ENCODE measurements at places on chromosomes 5 and 9.
A peak's percentile ranks its signal among the peaks of the same experiment; 100 is the strongest.

DNA sequence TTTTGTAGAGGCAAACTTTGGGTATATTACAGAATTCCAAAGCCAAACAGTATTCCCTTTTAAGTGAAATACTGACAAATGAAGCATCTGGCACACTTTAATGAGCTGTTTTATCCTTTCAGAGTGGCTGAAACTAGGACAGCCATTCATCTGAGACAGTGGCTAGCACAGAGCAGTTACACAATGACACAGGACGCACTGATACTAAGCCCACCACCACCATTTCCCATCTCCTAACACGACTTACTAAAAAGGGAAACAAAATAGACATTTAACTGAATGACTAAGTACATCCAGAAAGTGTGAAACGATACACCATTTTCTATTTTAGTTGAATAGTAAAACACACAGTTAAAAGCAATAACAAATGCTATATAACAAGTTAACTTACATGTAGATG lies 120.4 kb upstream of the RETREG1 start:
- DNase-seq: peak; percentile 84

GRCh38 chr5:1827025-1827885 lies 26.0 kb downstream of the NDUFS6 start:
- no peak for DNase-seq

- DNase-seq: no peak
These were observed 5.5 kb upstream of the ENTREP1 start for GRCh38 chr9:69319324-69320025.

DNA sequence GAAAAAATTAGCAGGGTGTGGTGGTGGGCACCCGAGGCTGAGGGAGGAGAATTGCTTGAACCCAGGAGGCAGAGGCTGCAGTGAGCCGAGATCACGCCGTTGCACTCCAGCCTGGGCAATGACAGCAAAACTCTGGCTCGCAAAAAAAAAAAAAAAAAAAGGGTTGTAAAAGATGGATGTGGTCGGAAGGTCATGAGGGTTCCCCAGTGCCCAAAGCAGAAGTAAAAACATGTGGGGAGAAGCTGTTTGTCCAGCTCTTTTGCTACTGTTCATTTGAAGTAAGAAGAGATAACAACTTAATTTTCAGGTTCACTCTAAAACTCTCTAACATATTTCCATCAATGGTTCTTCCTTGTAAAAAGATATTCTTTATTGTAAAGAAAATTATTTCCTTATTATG lies 57.1 kb upstream of the GOLPH3 start:
- DNase-seq: no peak

GRCh38 chr5:132222649-132223038 lies 5.0 kb downstream of the P4HA2 start:
- no peak for DNase-seq

DNA sequence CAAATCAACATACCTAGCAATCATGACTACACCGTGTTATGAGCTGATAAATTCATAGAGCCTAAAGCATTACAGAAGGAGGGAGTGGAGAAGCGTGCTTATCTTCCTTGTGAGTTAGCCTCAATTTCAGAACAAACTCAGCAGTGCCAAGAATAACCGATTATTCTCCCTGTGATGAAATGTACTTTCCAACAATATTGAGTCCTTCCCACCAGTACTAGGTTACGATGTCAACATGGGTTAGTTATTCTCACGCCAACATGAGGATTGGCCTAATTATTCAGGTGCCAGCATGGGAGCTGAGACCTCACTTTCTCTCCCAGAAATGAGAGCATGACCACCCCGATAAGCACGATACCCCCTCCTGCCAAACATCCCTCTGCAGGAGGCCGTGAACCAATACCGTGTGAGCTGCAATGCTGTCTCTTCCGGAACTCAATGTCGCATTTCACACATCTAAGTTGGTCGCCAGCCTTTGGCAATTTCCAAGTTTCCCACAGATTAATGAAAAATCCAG lies 193.7 kb downstream of the ENC1 start:
- DNase-seq: no peak

- no peak for DNase-seq
These were observed 175.0 kb upstream of the RFX3 start for GRCh38 chr9:3700772-3701171.

- DNase-seq: no peak
These were observed 130.8 kb upstream of the POC5 start for GRCh38 chr5:75848077-75848476.

DNA sequence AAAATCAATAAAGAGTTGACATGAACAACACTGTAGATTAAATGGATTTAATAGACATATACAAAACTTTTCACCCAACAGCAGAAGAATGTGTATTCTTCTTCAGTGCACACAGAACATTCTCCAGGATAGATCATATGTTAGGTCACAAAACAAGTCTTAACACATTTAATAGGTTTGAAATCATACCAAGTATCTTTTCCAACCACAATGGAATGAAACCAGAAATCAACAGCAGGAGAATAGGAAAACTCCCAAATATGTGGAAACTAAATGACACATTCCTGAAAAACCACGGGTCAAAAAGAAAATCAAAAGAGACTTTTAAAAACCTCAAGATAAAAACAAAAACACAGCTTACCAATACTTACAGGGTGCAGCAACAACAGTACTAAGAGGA lies 790.1 kb upstream of the ZNF608 start:
- no peak for DNase-seq

- peak; percentile 91 for DNase-seq
These were observed 220.4 kb upstream of the SMARCA2 start for GRCh38 chr9:1794547-1795270.

DNA sequence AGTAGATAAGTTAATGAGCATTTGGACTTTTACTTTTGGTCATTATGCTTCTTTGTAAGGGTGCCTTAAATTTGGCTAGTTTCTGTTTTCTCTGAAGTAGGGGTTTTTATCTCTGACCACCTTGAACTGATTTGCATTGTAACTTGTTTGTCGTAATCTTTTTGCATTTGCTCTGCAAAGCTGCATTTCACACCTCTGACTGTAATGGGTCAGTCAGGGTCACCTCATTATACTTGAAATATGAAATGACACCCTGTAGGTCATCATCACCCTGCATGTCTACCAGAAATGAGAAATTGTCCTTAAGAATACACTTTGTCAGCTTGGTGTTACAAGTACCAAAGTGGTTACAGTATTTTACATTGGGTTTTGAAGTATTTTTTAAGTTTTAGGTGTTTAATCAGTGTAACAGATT lies 74.0 kb downstream of the KCNN2 start:
- no peak for DNase-seq

DNA sequence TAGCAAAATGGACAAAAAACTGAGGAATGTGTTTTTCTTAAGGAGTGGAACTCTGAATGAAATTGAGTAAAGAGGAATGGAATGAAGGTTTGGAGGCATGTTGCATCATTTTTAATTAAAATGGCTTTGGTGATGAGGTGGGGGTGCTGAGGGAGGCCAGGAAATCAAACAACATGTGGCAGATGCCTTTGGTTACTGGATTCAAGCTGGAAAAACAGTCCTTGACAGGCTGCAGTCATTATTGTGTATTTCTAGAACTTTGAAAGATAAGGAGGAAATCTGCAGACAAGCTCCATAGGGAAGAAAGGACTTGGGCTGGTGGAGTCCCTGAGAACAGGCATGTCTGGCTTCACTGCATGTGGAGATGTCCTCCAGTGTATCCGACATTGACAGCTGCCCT lies 203.5 kb upstream of the HAPLN1 start:
- DNase-seq: no peak

DNA sequence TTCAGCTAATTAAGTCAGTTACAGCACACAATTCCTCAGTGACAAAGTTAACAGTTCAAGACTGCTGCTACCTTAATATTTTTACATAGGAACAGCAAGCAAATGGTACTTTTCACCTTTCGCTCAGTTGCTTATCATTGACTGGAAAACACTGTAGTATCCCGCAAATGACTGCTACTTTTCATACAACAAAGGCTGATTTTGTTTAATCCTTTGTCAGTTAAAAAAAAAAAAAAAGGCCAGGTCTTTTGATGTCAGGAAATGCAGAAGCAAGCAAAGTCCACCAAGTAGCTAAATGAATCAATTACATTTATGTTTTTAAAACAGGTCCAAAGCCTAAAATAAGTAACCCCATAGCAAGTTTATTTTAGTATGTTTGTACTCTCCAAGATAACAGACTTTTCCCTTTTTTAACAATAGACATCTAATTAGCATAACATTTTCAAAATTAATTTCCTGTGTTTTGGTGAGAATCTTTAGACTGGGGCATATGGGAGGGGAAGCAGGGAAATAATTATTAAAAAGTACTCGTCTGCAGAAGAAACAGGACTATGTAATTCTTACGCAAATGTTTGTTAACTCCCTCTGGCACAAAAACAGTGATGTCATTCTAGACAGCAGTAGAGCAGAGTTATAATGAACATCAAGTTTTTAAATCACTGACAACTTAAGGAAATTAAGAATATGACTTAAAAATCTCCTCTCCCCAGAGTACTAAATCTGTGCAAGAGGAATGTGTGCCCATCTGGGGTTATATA lies 9.6 kb downstream of the PFDN1 start:
- DNase-seq: no peak

DNA sequence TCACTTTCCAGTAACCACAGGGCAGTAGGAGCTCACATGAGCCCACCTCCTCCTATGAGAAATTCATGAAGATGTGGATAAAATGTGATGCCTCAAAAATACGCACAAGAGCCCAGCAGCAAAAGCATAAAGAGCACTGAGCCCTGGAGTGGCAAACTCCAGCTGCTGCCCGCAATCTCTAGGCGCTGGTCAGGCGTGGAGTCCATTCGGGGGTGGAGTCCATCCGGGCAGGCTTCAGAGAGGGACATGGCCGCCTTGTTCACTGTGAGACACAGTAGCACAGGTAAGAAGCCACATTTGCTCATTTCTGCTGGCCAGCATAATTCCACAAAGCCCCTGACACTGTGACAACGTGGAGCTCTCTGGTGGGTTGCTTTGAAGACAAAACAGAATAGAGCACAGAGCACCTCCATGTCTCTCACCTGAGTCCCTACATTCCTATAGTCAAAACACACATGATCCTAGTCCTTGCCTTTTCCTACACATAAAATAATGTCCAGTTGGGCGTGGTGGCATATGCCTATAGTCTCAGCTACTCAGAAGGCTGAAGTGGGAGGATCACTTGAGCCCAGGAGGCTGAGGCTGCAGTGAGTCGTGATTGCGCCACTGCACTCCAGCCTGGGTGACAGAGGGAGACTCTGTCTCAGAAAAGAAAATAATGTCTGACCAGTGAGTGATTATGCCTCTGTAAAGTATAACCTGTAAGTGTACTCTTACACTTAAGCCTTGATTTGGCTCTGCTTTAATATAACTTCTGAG lies 365.2 kb downstream of the GADD45G start:
- no peak for DNase-seq

DNA sequence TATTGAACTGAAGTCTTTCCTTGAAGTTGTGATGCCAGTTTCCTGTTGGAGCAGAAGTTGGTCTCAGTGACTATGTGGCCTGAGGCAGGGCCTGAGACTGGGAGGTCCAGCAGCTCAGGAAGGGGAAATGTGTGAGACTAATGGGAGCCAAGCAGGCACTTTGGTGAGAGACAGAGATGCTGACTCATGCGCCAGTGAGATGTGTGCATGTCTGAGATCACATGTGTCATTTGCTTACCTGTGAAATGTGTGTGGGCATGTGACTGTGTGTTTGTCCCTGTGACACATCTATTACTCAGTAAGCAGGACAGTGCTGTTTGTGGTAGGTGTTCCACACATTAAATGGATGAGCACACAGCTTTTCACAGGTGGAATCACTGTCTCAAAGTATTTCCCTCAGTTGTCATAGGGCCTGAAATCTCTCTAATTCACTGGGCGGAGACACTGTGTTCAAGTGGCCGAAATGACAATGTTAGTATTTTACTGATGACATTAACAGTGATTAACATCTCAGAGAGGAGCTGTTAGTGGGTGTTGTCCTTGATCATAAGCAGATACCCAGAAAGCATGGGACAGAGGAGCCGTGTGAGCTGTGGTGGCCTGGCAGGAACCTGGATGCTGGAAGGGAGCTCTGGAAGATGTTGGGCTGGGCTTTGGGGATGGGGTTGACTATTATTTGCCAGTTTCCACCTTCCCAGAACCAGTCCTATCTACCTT lies 7.4 kb downstream of the NPR2 start:
- no peak for DNase-seq

DNA sequence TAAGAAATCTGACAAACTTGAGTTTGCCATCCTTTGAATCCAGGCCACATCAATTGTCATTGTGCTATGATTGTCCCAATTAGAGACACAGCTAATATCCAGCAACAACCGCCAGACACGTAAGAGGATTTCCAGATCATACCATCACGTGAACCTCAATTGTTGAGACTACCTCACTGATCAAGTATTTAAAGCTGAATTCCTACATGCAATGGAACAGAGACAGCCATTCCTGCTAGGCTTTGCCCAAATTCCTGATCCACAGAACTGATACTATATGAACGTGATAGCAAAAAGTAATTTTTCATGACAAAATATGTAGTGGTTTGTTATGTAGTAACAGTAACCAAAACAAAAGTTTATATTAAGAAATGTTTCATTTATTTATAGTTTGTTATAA lies 657.7 kb downstream of the PRR16 start:
- no peak for DNase-seq

DNA sequence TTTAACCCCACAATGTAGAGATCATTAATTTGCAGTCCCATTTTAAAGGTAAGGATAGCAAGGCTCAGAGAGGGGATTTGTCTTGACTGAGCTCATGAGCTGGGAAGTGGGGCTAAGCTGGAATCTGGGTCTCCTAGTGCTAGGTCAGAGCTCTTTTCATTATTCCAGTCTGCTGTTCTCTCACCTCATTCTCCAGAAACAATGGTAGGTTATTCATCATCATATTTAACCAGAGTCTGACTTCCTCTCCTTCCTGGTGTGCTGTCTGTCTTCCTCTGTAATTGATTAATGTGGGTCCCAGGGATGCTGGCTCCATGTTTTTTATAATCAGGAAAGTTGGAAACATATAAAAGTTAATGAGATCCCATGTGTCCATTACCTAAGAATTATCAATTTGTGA lies 20.6 kb downstream of the C9orf43 start:
- DNase-seq: no peak

- DNase-seq: no peak
These were observed 347.0 kb downstream of the NTRK2 start for GRCh38 chr9:85016384-85017006.

- DNase-seq: no peak
These were observed 132.4 kb downstream of the GCNT1 start for GRCh38 chr9:76591256-76591950.

DNA sequence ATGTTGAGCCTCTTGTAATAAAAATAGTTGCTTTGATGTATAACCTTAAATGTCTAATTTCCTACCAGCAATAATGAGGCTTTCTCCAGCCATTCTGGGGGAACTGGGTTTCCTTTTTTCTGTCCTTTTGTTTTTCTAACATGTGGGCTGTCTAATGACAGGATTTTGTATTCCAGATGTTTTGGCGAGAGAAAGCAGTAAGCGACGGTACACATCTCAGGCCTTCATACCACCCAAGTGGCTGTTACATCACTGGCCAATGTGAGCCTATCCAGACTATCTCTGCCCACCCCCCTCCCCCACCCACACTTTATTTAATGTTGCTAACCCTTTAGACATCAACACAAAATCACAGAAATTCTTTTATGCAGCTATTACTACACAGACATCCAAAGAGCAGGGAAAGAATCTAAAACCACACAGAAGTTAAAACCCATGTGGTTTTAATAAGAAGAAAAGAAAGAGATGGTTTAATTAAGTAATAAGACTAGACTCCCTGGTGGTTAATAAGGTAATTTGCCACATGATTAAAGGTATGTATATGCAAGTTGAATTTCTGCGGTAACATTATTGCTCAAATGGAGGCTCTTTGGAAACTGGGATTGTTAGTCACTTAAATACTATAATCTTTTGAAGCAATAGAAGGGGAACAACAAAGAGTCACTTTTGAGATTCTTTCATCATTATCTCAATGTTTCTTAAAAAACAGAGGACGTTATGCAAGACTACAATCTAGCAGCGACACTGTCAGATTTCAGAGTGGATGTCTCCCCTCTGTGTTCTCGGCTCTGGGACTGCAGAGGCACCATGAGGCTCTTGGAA lies 365.1 kb downstream of the ENC1 start:
- no peak for DNase-seq
